Progenitor cell of endocrine pancreas (in vitro differentiated cells): ENCODE measurements at places on chromosomes 6 and 20.
A peak's percentile ranks its signal among the peaks of the same experiment; 100 is the strongest.

- no peak for DNase-seq
Observed at GRCh38 chr6:16651871-16652270, 109.4 kb downstream of the ATXN1 start.

DNA sequence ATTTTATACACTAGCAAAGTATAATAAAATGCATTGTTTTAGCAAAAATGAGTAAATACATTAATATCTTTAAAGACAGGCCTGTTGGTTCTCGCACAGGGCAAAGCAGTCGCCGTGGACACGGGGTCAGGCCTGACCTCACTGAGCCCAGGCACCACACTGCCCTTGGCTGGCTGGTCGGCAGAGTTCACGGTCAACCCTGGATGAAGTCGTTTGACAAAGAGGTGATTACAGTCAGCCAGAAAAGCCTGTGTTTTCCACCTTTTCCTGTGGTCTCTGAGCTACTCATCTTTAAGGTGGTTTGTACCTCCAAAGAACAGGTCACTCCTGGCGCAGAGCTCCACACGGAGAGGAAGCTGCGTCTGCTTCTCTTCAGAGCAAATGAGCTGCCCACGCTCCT is 191.5 kb downstream of the DLL1 start:
- no peak for DNase-seq

DNA sequence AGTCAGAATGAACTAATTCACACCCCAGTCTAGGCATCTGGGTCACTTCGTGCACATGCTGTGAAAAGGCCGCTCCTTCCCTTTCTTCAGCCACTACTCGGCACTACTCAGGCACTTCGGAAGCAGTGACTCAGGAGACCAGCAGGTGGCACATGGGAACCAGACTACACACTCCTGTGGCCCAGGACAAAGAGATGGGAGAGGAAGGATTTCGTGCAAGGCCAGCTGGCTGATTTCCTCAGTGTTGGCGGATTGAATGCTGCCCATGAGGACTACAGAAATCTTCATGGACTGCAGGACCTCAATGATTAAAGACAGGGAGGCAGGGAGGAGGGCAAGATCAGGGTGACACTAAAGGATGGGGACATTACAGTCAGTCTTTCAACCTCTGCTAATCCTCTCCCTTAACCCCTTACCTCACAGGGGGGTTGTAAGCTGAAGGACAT is 117.8 kb upstream of the SPACA1 start:
- peak; percentile 70 for DNase-seq

DNA sequence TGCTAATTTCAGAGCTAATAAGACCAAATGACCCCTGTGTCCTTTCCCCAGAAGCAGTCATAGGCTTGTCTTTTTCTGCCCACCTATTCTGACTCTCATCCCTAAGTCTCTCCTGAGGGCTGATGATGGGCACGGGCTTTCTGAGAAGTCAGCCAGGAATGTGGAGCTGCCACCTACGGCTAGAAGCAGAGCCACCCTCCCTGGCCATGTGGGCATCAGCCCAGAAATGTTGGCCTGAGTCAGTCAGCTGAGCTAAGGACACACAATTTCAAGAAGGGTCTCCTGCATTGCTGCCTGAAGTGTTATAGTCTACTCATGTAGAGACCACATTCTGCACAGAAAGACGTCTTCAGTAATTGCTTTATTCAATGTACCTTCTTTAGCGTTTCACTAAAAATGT is 17.1 kb downstream of the MYLIP start:
- DNase-seq: no peak

GRCh38 chr6:52015953-52016352 is 71.5 kb downstream of the PKHD1 start:
- DNase-seq: no peak

GRCh38 chr6:111871725-111872400 is 1.4 kb downstream of the FYN start:
- no peak for DNase-seq

- DNase-seq: no peak
Observed at GRCh38 chr6:72963946-72964345, 261.4 kb downstream of the KHDC1L start.

GRCh38 chr6:153162646-153163045 is 31.6 kb upstream of the RGS17 start:
- DNase-seq: no peak

DNA sequence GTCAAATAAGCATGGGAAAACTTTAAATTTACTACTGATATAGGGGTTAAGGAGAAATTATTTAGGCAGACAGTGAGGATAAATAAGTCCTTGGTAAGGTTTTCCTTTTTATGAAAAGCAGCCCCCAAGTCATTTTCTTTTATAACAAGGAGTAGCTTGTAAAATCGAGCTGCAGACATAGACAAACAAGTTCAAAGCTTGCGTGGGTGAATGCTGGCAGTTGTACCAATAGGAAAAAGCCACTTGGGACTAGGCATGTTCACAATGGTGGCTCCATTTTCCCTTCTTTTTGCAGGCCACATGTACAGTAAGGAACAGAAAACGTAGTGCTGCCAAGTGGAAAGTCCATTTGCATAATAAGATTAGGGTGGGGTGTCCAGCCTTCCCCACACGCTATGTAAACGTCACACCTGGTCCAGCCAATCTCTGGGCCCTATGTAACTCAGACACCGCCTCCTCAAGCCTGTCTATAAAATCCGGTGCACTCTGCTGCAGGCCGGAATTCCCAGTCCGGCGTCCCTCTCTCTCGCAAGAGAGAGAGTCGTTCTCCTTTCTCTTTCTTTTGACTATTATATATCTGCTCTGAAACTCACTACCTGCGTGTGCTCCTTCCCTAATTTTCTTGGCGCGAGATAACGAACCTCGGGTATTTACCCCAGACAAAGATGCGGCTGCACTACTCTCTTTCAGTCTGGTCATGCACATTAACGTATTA is 217.1 kb upstream of the MAN1A1 start:
- no peak for DNase-seq

GRCh38 chr6:43926634-43927531 is 156.9 kb downstream of the VEGFA start:
- peak; percentile 55 for DNase-seq

DNA sequence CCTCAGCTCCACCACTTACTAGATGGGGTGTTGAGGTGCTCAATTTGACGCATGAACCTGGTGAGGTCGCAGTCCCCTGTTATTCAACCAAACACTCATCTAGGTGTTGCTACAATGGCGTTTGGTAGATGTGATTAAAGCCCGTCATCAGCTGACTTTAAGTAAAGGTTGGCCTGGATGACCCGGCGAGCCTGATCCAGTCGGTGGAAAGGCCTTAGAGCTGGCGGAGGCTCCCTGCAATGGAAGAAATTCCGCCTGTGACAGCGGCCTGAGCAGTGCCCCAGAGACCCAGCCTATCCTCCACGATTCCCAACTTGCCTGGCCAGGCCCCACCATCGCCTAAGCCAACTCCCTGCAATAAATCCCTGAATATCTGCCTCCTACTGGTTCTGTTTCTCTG is 171.4 kb downstream of the BMP7 start:
- DNase-seq: no peak

GRCh38 chr6:88456221-88456859 is 290.2 kb upstream of the CNR1 start:
- no peak for DNase-seq

GRCh38 chr20:64247970-64248841 is 7.3 kb upstream of the PCMTD2 start:
- DNase-seq: no peak

DNA sequence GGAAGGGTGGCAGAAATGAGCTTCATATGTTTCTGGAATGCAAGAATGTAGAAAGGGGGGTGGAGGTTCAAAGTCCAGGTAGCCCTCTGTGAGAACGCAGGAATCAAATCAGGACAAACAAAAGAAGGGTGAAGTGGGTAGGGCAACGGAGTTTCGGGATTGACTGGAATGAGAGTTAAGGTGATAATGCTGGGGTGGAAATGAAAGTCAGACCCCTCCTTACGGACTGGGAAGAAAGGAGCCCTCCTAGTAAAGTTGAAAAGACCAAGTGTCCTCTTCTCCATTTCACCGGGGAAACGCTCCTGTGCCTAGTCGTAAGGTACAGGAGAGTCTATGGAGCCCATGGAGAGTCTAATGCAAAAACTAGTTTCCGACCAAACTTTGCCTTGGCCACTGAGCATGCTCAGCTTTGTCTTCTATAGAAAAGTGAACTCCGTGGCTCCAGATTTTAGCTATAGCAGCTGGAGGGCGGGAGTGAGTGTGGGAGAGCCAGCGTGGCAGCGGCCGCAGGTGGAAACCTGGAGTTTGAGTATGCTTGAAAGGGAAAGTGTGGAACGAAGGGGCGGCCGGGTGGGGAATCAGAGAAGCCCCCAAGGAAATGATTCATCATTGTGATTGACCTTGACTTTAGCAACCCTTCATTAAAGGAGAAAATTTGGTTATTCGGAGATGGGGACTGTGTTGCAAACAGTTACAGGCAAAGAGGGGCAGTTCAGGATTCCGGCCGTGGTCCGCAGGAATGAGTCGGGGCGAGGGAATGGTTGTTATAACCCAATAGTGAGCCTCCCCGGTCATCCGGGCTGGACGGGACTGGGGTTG is 1.3 kb upstream of the LRRC1 start:
- DNase-seq: peak; percentile 56

- no peak for DNase-seq
Observed at GRCh38 chr6:138424004-138424904, 20.2 kb downstream of the HEBP2 start.

DNA sequence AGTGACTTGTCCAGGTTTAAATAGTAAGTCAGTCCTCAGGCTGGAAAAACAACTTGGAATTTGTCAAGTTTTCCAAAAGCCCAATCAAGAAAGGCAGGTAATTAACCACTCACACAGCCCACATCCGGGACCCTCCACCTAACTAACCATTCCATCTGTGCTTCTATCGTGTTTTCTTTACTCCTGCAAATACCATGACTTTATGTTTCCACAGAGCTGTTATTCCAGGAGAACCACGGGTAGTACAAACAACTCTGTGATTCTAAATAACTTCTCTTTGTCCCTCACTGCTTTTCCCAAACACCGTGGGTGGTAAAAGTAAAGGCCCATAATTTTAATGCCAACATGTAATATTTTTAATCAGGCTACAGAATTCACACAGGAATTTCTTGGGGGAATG is 49.6 kb upstream of the NT5E start:
- no peak for DNase-seq

DNA sequence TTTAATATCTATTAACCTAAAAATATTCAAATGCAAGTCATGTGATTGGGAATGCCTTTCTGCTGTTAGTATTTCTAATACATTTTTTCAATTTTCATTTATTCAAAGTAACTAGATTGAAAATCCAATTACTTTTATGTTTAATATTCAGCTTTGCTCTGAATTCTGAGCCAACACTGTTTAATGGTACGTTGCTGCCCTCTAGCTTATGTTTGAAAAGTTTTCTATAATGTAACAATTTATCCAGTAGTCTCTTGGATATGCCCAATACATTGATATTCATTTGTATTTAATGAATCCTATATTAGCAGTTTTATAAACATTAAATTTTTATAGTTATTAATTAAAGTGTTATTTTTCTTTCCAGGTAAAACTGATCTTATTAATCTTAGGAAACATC is 47.4 kb downstream of the LGSN start:
- no peak for DNase-seq

DNA sequence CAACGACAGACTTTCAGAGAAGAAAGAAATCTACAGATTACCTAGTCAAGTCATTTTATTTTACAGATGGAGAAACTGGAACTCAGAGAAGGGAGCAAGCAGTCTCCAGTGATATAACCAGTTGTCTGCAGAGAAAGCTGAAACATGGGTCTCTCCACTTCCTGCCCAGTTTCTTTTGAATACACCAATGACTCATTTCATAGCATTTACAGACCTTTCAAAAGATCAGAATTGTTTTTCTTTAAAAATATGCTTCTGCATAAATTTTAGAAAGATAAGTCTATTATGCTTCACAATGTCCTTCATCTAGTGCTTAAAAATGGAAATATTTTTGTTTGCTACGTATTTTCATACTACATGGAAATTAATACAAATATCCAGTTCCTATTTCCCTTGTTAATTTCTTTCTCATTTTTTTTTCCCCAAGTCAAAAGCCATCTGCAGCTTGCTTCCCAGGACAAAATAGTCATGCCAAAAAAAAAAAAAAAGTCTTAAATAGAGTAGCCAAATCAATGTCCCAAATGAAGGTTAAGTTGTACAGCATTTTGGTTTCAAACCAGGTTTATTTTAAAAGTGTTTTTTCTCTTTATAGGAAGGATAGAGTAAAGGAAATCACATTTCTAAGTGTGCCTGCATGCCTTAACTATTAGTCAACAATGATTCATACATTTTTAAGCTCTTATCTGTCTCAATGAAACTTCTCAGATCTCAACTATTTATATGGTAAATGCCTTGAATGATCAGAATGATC is 36.9 kb downstream of the ARHGAP18 start:
- no peak for DNase-seq
